A549 treated with Hydrocortisone at 1 μM for 4 hours (cell line): ENCODE measurements at places on chromosomes 6 and 20. TPM values are rescaled to one million over a fixed set of nuclear protein-coding genes. Genes with fewer than 3 reads are reported as not detected.

FAM120B gene
- total RNA-seq: 8.9 to 11.1 TPM (median 10.5 TPM) in 5 replicates

DPPA5 gene
- total RNA-seq: not detected in 5 replicates

PCNA gene
- total RNA-seq: 372 to 392 TPM (median 384 TPM) in 5 replicates

BAG2 gene
- 6.3 to 7.6 TPM (median 7.0 TPM) in 5 replicates for total RNA-seq

BRPF3 gene
- total RNA-seq: 9.1 to 10.8 TPM (median 10.0 TPM) in 5 replicates

CST4 gene
- not detected in 5 replicates for total RNA-seq

SIGLEC1 gene
- total RNA-seq: 0.02 to 0.03 TPM (median 0.02 TPM) in 3 of 5 replicates, not detected in the others

POU5F1 gene
- 10.0 to 17.0 TPM (median 11.3 TPM) in 5 replicates for total RNA-seq

GSTA1 gene
- not detected in 5 replicates for total RNA-seq

MYT1 gene
- 0.08 to 0.35 TPM (median 0.15 TPM) in 5 replicates for total RNA-seq

PSMB9 gene
- 14.2 to 22.6 TPM (median 18.0 TPM) in 5 replicates for total RNA-seq

PTP4A1 gene
- total RNA-seq: 78.2 to 98.2 TPM (median 83.9 TPM) in 5 replicates

C6orf141 gene
- 7.8 to 10.1 TPM (median 9.2 TPM) in 5 replicates for total RNA-seq
